Activated CD4-positive, alpha-beta T cell treated with anti-CD3 and anti-CD28 coated beads, Interleukin-2, Interleukin-4, amounts not matched to agents 100 ng/mL and 50 ng/mL, durations not matched to agents 16 hours and 8 hours (primary cell): ENCODE measurements at places on chromosomes 1 and 21.

GRCh38 chr1:36594023-36594422 lies 111.3 kb upstream of the CSF3R start:
- no peak for DNase-seq

GRCh38 chr1:54167422-54168139 lies 14.8 kb upstream of the CDCP2 start:
- no peak for DNase-seq

DNA sequence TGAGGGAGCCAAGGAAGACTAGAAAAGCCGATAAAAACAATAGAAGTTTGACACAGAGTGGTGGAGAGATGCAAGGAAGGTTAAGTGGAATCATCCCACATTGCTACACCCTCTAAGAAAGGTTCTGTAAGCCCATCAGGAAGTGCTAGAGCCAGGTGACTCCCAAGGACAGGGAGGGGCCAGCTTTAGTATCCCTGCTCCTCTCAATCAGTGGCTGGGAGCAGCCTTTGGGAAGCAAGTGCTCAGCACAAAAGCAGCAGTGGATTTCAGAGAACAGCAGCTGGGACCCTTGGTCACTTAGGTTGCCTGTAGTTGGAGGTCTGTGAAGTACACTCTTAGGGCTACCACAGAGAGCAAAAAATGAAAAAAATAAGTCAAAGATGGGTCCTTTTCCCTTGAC lies 42.5 kb downstream of the NME7 start:
- DNase-seq, result no peak

GRCh38 chr1:224482619-224483018 lies 48.0 kb upstream of the WDR26 start:
- DNase-seq, result no peak

DNA sequence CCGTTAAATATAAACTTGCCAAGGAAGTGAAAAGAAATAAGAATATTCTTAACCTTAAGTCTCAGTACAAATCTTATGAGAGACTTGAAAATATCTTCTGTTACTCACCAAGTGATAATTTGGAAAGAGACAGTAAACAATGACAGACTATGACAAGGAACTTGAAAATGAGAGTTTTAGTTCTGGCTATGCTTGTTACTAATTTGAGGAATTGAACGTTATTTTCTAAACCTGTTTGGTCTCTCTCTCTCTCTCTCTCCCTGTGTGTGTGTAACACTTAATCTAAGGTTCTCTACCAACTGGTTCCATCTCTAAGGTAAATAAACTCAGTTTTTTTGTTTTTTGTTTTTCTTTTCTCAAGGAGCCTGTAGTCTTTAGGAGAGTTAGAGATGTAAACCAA lies 161.8 kb downstream of the AMY1C start:
- DNase-seq, result no peak

DNA sequence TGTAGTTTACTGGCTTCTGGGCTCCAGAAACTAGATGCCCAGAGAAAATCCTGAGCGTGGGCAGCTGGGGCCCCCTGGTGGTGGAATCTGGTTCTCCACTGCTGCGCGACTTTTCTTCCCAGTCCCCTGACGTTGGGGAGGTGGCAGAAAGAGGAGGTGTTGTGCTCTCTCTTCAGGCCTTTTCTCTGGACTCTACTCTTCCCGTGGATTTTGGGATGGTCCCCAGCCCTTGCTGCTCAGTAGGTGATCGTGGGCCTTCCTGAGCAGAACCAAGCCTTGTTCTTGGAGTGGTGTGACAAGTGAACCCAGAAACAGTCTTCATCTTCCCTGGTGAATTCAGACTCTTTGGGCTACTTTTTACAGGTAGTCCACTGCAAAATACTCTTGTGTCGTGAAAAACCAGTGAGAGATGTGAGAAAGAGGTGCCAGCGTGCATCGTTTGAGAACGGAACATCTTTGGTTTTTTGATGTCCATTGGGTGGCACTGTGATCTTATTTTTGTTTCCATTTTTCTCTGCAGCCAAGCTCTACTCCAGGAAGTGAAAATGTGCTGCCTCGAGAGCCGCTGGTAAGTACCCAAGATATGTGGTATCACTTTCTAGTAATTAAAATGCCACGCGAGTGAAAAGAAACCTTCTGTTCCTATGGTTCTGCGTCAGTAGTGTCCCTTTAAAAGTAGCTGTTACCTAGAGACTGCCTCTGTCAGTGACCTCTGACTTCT lies 20.2 kb downstream of the PEX14 start:
- DNase-seq, result peak; percentile 82

- no peak for DNase-seq
These were observed 34.9 kb upstream of the TSNAX start for GRCh38 chr1:231493421-231494185.

DNA sequence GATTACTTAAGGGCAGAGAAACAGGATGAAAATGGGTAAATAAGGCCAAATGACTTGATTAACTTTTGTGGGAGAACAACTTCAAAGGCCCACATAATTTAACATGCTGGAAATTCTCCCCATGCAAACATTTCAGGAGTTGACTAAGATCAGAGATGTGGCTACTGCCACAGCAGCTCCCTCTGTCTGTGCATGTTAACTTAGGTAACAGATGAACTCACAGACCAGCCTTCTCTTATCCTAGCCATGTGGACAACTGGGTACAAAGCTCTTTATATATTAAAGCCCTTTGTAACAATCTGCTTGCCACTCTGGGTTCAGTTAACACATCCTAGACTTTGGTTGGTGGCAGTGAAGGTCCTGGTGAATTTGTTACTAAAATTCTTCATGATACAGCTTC lies 33.2 kb downstream of the BEND5 start:
- DNase-seq, result no peak

- DNase-seq, result peak; percentile 65
These were observed 12.6 kb downstream of the PYCR2 start for GRCh38 chr1:225911191-225912130.

DNA sequence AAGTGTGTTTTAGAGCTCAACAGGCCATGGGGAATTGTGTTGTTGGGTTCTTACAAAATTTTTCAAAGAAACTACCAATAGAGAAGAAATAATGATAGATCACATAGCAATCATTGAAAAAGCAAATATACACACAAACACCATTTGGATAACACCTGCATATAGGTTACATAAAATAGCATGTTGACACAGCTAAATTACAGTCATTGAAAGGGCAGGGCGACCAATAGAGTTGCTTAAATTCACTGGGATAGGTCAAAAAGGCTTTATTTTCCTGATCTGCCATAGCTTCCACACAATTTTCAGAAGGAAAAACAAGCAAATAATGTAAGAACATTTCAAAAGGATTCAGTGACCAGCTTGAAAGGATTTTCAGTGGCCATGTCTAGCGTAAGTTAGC lies 57.9 kb upstream of the FGGY start:
- DNase-seq, result no peak

DNA sequence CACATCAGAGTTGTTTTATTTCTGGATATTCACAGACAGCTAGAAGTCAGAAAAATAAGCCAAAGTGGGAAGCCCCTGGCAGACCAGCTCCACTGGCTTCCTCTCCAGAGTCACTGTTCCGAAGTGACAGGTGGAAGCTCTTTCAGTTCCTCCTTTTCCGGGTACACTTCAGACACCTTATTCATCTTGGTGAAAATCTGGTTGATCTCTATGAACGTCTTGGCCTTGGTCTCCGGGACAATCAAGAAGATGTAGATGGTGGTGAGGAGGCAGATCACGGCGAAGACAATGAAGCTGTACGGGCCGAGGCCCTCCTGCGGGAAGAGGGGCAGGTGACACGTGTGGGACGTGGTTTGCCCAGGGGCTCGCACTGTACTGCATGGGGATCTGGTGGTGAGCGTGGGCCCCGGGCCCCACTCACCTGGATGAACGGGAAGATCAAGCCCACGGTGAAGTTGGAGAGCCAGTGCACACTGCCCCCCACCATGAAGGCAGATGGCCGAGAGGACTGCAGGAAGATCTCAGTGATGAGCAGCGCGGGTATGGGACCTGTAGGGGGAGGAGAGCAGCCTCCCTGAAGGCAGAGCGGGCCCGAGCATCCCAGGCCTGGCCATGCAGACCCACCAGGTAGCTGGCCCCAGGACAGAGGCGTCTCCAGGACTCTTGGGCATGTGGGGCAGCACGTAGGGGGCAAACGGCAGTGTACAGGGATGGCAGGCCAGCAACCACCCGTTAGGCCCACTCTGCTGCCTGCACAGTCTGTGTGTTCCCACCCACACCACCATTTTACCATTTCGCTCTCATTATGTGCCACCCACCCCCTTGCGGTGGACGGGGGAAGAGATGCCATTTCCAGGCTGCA lies 11.5 kb upstream of the SLC2A7 start:
- no peak for DNase-seq

- DNase-seq, result no peak
These were observed 17.7 kb downstream of the PLA2G5 start for GRCh38 chr1:20087668-20088067.

GRCh38 chr1:182869241-182869666 lies 30.1 kb downstream of the DHX9 start:
- no peak for DNase-seq

GRCh38 chr21:37686991-37687810 lies 229.1 kb downstream of the KCNJ6 start:
- no peak for DNase-seq

DNA sequence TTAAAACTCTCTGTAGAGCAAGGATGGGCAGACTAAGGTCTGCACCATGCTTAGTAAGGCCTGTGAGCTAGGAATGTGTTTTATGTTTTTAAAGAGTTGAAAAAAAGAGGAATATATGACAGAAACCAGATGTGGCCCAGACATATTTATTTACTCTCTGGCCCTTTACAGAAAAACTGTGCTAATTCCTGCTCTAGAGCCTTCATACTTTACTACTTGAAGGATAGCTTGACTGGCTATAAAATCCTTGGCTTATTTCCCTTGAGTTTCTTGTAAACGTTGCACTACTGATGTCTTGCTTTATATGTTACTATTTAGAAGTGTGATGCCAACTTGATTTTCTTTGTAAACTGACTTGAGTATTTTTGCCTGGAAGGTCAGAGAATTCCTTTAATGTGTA lies 33.5 kb downstream of the CTBS start:
- DNase-seq, result no peak
